Activated CD8-positive, alpha-beta memory T cell treated with anti-CD3 and anti-CD28 coated beads for 1 hour (primary cell): ENCODE measurements at places on chromosomes 13 and 19.

DNA sequence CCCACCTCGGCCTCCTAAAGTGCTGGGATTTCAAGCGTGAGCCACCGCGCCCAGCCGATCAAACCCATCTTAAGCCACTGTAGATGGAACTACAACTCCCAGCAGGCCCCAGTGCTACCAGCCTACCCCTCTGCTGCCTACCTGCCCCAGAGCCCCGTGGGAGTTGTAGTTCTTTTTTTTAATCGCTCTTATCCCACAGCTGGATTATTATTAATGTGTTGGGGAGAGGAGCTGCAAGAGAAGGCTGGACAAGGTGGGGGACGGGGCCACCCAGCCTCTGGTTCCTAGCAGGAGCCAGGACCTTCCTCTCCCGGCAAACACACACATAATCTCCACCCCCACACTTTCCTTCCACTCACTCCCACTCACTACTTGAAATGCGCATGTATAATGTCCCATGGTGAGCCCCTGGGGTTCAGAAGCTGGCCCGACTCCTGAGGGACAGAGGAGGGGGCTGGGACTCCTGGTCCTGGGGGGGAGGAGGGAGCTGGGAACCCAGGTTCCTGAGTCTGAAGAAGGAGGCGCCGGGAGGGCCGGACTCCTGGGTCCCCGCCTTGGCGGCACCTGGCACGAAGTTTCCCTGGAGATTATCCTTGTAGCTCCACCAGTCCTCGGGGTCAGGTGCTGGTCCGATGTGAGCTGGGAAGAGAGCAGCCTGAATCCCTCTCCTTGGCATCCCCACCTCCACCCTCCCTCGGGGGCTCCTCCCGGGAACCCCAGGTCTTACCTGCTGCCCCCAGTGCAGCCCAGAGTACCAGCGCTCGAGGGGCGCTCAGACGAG is 958 bp downstream of the CA11 start:
- DNase-seq: peak; percentile 46

DNA sequence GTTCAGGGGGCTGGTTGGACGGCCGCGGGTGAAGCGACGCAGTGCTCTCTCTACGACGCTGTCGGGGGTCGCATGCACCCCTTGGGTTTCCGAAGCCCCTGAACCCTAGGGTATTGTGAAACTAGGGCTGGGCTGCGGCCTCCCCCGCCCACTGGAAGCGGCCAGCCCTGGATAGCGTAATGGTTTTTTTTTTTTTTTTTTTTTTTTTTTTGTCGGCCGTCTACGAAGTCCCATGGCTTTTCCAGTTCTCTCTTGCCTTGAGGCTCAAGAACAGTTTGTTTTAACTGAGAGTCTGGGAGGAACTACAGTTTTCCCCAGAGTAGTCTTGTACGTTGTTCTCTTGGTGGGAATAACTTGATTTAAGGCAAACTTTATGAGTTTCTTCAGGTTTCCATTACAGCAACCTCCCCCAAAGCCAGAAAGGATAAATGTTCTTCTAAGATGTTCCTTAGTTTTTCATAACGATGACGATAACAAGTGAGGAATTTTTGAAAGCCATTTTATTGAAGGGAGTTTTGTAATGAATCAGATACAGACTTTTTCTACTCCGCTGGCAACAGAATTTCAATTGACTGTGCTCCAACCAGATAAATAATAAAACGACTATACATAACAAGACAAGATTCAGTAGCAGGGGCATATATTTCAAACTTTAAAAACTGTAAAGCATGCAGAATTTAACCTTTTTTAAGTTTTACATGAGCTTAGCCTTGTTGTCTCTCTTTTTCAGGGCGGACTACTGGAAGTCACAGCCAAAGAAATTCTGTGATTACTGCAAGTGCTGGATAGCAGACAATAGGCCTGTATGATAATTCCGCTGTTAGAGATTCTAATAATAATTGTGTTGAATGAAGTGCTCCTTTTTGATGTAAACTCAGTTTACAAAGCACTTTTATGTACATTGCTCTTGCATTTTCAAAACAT is 867 bp downstream of the WBP4 start:
- no peak for DNase-seq

DNA sequence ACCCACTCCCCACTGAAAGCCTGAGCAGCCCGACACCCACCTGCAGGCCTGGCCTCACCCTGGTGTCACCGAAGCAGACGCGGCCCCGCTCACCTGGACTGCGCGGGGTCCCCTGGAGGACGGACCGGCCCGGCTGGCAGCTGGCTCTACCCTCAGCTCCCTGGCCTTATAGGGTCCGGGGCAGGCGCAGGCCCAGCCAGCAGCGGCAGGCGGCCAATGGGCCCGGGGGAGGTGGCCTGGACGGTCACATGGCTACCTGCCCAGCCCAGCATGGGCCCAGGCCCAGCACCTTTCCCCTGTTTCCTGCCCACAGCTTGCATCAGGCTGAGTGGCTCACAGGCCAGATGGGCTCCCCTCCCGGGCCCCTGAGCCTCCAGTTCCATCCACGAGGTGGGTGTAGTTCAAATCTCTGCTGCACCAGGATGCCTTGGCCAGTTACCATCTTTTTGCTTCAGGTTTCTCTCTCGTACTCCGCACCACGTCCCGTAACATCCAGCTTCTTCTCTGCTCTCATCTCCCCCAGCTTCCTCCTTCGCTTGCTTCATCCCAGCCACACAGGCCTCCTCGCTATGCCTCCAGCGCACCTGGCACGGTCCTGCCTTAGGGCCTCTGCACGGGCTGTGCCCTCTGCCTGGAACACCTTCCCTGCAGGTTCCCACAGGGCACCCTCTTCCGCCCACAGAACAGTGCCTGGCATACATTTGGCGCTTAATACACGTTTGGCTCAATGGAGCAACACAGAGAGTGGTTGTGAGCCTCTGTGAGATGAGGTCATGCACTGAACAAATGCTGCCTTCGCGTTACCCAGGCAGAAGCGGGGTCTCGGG is at the start of gene PLIN4:
TSS of gene PLIN4 (minus strand) at position 142 of the 827 bp plus-strand sequence. CDS start 214 bp downstream, outside the sequence.
- no peak for DNase-seq

DNA sequence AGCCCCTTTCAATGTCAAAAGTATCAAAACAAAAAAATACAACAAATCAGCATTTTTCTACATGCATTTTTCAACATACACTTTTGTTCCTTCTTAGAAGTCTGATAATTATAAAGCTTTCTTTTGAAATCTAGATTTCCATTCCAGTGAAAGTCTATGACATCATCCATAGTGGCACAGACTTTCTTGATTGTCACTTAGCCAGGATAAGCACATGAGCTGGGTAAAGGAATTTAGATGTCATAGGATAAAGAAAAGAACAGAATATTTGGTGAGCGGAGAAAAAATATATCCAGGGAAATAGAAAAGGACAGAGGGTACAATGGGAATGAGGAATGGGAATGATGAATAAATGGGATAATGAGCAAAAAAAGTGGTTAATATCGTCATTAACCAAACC is 15.1 kb upstream of the TRPC4 start:
- DNase-seq: no peak

DNA sequence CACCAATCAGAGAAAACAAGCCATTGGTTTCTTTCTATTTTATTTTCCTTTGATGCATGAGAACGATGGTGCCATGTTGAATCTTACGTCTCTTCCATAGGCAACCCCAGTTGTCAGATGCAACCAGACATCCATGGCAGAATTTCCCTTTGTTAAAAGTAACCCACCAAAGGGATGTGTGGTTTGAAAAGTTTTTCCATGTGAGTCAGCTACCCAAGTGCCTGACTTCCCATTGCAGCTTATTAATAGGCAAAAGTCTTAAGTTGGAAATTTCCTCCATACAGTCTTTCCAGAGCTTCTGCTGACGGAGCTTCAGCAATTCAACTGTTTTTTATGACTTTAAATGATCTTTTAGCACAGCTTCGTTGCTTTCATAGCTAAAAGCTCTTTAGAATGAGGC is 73.8 kb upstream of the FAM216B start:
- no peak for DNase-seq

GRCh38 chr13:75258159-75258782 is 223.7 kb downstream of the TBC1D4 start:
- no peak for DNase-seq

GRCh38 chr13:36329361-36329760 is 16.8 kb downstream of the SPART start:
- DNase-seq: no peak

DNA sequence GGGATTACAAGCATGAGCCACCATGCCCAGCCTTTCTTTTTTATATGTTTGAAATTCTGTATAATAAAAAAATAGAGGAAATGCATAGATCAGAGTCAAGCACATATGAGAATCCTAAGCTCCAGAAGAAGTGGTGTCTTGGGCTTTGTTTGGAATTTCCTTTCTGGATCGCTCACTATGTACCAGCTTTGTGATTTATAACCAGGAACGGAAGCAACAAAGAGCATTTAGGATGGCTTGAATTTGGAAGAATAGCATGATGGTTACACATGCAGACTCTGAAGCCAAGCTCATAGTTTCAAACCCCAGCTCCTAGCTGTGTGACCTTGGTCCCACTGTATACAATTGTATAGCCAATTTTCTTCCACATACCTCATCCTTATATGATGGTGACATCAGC is 28.0 kb upstream of the SLC15A1 start:
- no peak for DNase-seq

GRCh38 chr19:54416695-54417491 is 1.6 kb downstream of the TTYH1 start:
- no peak for DNase-seq

DNA sequence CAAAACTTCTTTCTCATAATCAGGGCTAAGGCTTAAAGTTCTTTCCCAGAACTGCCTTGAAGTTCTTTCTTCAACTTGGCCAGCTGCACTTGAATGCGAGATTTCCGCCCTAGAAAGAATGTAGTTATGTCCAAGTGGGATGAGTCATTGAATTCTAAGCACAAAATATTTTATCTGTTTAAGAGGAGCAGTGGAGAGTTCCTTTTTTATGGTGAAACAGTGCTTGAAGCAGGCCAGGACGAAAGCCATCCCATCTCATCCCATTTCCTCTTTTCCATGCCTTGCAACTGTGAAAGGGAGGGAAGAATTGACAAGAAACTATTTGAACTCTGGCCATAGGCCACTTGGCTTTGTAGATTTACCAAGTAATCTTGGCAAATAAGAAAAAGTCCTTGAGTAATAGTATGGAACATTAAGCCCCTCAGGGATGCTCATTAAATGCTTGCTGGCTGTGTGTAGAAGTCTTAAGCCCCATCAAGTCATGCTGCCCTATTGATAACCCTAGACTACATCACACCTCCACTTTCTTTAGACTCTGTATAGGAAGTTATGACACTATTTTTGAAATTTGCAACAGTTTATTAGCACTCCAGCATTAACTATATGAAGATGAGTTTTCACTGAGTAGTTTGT is 174.5 kb downstream of the KCTD12 start:
- no peak for DNase-seq

DNA sequence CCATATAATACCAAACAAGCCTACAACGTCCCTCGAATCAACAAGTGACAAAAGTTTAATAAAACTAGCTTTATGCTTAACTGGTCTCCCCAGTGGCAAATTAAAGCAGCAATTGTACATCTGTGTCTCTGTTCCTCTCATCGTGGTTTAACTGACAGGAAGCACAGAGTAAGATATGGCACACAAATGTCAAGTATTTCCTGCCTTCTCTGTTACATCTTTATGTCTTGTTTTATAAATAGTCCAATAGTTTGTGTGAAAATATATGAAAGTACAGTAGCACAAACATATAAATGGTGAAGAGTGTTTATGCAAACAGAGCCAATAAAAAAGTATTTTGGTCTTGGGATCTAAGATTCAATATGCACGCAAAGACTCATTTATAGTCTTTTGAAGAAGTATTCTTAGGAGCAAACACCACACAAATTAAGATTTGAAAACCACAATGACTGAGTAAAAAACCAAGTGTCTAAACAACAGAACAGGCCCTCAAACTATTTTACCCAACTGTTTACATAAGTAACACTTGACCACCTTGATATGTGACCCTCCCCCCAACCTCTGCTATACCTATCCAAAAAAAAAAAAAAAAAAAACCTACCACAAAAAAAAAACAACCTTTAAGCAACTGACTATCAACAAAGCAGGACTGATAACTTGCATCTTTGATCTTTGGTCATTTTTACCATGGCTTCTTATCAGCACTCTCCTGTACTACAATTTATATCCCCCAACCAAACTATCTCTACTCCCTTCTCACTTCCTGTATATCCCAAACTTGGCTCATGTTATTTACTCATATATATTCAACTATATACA is 14.0 kb downstream of the ELF1 start:
- DNase-seq: no peak

- DNase-seq: no peak
Measured at GRCh38 chr19:14467816-14468215, 7.3 kb downstream of the PTGER1 start.

- no peak for DNase-seq
Measured at GRCh38 chr13:53017433-53017970, 11.1 kb upstream of the OLFM4 start.

DNA sequence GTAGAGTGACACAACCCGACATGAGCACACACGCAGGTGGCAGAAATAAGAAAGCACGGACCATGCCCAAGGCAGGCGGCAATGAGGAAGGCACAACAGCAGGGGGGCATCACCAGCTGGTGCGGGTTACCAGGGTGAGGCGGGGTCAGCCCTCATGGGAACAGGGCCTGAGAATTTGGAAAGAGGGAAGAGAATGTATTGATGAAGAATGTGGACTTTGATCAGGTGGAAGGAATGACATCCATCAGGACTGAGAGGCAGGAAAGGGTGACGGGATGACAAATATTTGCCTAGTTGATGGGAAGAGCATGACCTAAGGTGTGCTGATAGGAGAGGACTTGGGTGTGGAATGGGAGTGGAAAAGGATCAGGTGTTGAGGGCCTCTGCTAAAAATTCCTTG is 177.5 kb downstream of the ABCC4 start:
- DNase-seq: no peak

- no peak for DNase-seq
Measured at GRCh38 chr19:17499648-17500446, 11.6 kb upstream of the PGLS start.

DNA sequence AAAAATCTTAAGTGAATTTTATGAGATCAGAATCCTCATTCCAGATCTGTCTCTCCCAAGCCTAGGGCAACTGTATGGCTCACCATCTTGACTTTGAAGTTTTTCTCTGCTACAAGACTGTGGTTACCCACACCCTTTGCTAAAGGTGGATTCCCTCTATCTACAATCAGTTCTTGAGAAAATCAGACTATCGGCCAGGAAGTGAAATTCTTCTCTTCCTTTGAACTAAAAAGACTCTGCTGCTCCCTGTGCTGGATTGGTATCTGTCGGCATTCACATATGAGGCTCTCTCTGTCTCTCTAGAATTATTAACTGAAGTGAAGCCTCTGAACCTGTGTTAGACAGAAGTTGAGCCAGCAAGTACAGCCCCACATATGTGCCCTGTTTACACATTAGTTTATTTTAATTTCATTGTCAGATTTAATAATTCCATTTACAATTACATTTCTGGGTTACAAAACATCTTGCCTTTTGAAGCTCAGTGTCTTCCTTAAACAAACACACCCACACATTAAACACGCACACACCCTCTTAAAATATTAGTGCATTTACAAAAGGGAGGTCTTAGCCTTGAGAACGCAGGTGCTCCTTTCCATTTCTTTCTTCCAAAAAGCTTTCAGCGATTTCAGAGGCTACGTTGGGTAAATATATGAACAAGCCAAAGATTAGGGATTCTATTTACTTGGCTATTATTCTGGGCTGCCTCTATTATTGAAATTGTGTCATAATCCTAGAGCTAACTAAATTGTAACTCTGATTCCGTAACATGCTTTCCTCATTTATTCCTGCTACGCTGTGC is 145.7 kb downstream of the MIPEP start:
- DNase-seq: no peak

- DNase-seq: no peak
Measured at GRCh38 chr19:3295581-3295980, 70.8 kb upstream of the NFIC start.

GRCh38 chr13:59638404-59638803 is 525.3 kb downstream of the DIAPH3 start:
- no peak for DNase-seq

- no peak for DNase-seq
Measured at GRCh38 chr13:98685146-98685545, 67.3 kb downstream of the SLC15A1 start.
